ENCODE measurements at places on chromosomes 13 and 19.

GRCh38 chr13:41056826-41057711 lies 4.2 kb upstream of the WBP4 start:
- no peak for DNase-seq

DNA sequence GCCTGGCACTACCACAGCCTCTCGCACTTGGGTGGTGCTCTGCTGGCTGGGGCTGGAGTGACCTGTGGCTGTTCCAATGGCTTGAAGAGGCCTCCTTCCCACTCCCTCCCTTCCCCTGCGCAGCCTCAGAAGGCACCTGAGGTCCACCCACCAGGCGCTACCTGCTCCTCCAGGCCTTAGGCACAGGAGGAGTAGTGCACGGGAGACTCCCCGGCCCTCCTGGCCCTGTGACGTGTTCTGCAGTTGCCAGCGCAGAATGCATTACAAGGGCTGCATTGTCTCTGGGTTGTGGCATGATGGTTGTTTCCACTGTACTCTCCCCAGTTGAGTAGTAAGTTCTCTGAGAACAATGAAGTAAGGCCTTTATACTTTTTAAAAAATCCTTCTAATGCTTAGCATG lies 128.6 kb downstream of the TEX29 start:
- DNase-seq = no peak

DNA sequence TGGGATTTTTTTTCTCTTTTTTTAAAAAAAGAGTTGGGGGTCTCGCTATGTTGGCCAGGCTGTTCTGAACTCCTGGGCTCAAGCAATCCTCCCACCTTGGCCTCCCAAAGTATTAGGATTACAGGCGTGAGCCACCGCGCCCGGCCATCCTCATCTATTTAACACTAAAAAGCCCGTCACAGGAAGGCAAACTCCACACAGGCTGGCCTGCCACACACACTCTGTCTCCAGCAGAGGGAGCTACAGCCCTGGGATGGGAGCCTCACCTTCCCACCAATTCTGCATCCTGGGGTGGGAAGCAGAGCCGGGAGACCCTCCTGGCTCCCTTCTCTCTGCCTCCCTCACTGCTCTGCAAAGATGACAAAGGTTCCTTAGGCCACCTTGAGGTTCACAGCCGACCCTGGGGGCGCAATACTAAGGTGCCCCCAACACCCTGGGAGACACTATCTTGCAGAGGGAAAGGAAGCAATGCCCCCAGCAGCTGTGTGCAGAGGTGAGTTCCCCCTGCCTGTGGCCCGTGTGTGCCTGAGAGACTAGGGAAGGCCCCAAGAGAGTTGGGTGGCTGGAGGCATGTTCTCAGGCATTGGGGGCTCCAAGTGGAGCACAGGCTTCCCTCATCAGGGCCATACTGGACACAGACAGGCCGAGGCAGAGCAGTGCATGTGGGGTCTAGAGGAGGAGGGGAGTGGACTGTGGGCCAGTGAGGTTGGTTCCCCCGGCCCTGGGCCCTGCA lies 27.4 kb upstream of the TIMM44 start:
- no peak for DNase-seq

DNA sequence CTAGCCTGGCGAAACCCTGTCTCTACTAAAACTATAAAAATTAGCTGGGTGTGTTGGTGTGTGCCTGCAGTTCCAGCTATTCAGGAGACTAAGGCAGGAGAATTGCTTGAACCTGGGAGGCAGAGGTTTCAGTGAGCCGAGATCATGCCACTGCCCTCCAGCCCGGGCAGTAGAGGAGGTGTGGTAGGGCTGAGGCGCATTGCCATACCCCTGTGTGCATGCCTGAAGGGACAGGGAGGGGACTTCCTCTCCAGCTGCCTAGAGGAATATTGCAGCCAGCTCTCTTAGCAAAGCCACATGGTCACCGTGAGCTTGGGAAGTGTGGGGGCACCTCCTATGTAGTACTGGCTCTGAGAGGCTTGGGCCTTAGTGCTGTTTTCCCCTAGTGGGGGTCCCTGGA lies 29.2 kb upstream of the PEPD start:
- DNase-seq = no peak

- no peak for DNase-seq
These were observed 120.0 kb downstream of the CCNA1 start for GRCh38 chr13:36552334-36552733.

DNA sequence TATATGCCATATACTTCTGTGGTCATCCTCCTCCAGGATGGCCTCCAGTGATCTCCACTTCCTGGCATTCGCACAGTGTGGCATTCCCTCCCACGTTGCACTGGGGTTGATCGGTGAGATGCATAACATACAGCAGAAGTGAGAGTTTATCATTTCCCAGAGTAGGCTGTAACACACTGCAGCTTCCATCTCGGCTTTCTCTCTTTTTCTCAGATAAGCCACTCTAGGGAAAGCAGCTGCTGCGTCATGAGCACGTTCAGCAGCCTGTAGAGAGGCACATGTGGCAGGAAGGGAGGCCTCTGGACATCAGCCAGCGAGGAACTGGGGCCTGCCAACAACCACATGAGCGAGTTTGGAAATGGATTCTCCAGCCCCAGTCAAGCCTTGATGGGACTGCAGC lies 807.1 kb downstream of the DIAPH3 start:
- no peak for DNase-seq

DNA sequence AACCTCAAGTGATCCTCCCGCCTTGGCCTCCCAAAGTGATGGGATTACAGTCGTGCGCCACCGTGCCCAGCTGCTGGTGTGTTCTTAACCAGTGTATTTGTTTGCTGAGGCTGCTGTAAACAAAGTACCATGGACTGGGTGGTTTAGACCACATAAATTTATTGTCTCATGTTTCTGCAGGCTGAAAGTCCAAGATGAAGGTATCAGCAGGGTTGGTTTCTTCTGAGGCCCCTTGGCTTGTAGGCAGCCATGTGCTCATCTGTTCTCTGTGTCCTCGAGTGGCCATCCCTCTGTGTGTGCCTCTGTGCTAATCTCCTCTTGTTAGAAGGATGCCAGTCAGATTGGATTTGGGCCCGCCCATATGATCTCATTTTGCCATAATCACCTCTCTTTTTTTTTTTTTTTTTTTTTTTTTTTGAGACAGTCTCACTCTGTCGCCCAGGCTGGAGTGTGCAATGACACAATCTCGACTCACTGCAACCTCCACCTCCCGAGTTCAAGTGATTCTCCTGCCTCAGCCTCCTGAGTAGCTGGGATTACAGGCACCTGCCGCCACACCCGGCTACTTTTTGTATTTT lies 31.8 kb downstream of the PEX11G start:
- no peak for DNase-seq

GRCh38 chr13:109884462-109884861 lies 98.1 kb upstream of the IRS2 start:
- no peak for DNase-seq

- DNase-seq = no peak
These were observed 7.7 kb upstream of the LGALS7 start for GRCh38 chr19:38781058-38781457.

Data from NCI-H187 (cell line).